ENCODE measurements at places on chromosomes 7 and 10.

DNA sequence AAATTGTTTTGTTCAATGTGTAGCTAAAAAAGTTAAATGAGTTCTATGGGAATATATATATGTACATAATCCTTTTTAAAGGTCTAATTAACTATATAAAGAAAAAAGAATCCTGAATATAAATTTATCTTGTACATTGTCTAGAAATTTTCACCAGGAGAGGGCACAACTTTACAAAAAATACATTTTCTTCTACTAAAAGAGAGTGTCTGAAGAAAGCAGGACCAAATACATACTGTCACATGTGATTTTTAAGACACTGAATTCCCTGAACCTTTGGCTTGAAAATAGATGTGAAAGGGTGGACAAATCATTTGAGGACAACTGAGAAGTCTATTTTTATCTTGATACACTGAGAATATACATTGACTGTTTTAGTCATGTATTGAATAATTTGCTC is 204.3 kb downstream of the DGKB start:
- DNase-seq, result no peak

DNA sequence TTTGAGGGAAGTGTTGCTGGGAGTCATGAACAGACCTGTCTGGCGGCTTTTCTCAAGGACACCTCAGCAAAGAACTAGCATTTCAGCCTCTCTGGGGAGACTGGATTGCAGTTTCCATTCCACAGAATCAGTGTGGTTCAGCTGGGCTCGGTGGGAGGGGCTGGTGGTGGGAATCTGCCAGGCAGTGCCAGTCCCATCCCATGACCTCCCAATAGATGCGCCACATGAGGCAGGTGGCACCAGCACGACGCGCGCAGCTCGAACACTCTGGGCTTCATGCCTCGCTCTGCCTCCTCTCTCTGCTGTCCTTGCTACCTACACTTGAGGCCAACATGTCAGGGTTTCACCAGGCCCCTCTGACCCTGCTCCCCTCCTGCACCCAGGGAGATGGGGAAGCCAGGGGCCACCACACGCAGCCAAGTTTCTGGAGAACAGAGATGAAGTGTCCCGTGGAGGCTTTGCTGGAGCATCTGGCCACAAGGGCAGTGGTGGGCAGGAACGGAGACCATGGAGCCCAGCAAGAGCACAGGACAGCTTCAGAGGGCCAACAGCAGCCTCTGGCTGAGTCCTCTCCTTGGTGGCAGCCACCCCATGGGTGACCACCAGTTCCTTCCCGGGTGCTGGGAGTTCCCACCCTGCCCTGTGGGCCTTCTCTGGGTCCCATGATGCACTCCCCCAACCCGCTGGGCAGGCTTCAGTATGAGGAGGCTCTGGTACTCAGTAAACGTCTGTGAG is 2.3 kb downstream of the NACAD start:
- no peak for DNase-seq

- no peak for DNase-seq
Measured at GRCh38 chr7:132580277-132580676, 4.0 kb upstream of the PLXNA4 start.

DNA sequence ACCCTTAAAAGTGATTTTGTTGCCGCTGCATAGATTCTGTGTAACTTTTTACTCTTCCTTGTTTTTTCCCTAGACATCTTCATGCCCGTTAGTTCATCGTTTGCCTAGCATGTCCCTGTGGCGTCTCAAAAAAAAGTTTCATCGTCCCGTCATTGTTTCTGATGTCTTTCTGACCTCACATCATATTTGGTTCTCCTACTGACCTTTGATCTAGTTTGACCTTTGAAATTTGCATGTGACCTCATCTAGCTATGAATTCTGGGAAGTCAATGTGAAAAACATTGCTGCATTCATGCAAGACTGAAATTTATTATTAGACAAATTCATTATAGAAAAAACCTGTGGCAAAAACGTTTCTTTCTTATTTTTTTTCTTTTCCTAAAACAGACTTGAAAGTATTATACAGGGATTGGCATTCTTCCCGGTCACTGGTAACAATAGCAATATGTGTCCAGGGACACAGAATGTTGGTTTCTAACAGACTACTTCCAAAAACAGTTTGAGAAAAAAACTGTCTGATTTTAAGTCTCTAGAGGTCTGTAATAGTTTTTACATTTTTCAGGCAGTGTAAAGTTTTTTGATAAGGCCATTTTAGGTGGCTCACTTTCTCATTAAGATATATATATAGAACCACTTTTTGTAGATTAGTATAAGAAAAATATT is 280.9 kb downstream of the USP6NL start:
- no peak for DNase-seq

DNA sequence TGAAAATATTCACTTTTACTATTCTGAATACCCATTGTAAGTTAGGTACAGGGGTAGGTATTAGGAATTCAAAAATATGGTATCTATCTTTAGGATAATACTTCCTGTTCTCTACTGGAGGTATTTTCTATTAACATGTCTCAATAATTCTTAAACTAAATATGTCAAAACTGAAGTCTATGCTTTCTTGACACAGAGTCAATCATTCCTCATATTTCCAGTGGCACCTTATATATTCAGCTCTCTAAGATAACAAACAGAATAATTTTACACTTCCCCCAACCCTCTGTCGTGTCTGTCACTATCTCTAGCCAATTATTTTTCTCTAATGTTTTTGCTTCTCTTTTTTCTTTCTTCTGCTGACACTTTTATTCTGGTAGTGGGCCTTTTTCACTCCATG is 138.9 kb downstream of the TMEM26 start:
- no peak for DNase-seq

All from B cell (primary cell).